ENCODE measurements at places on chromosomes 5 and 9. TPM values are rescaled to one million over a fixed set of nuclear protein-coding genes. Genes with fewer than 3 reads are reported as not detected.

The TMEM174 gene
- not detected for polyA plus RNA-seq

GRCh38 chr5:179378441-179379271, 33.4 kb upstream of the ADAMTS2 start:
- DNase-seq, result peak; percentile 15

- DNase-seq, result no peak
These were observed 23.1 kb downstream of the CCNJL start for GRCh38 chr5:160289356-160289651.

DNA sequence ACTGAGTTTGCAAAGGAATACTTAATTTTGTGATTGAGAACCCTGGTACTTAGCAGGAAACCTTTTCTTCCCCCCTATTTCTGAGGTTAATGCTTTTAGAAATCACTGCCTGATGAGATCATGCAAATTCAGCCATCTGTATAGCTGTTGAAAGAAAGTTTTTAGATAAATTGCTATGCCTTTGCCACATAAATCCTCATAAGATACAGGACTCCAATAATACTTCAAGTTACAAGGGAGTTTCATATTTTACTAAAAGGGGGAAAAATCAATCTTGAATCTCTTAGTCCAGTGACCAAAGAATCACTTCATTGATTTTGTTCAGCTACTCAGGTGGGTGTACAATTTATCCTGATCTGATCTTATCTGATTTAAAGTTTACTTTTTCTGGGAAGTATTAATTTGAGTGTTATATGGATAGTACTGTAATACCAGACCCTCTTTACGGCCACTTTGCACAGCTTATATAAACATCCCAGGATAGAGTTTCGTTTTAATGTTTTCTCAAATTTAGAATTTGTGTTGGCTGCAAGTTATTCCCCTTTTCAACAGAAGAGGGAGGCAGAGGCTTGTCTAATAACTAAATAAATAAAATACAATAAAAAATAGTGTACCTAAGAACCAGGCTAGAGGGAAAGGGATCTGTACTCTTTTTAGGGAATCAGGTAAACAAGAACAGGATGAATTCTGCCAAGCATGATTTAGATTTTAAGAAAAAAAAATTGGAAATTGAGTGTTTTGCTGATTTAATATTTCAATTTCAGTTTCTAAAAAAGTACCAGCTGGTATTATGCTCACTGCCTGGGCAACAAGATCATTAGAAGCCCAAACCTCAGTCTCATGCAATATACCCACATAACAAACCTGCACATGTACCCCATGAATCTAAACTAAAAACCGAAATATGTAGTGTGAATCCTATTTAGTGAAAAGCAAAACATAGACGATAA, 69.1 kb downstream of the PSAT1 start:
- DNase-seq, result no peak
